ENCODE measurements at places on chromosomes 2 and 18. TPM values are rescaled to one million over a fixed set of nuclear protein-coding genes. Genes with fewer than 3 reads are reported as not detected.
A peak's percentile ranks its signal among the peaks of the same experiment; 100 is the strongest.

The CERS6 gene
- 1.6 TPM for polyA plus RNA-seq

The CRYGC gene
- not detected for polyA plus RNA-seq

The FAM168B gene
- 85.6 TPM for polyA plus RNA-seq

GRCh38 chr2:85710687-85711577, 16.8 kb downstream of the GNLY start:
- no peak for DNase-seq

The RBFA gene
- 26.1 TPM for polyA plus RNA-seq

The STPG4 gene
- polyA plus RNA-seq = 0.06 TPM

GRCh38 chr18:59605633-59606192, 91.5 kb downstream of the CCBE1 start:
- DNase-seq = no peak

The CFAP65 gene
- polyA plus RNA-seq = not detected

- no peak for DNase-seq
Observed at GRCh38 chr2:162103443-162104009, 29.5 kb upstream of the DPP4 start.

GRCh38 chr18:47120428-47120827, 29.9 kb downstream of the HDHD2 start:
- no peak for DNase-seq

DNA sequence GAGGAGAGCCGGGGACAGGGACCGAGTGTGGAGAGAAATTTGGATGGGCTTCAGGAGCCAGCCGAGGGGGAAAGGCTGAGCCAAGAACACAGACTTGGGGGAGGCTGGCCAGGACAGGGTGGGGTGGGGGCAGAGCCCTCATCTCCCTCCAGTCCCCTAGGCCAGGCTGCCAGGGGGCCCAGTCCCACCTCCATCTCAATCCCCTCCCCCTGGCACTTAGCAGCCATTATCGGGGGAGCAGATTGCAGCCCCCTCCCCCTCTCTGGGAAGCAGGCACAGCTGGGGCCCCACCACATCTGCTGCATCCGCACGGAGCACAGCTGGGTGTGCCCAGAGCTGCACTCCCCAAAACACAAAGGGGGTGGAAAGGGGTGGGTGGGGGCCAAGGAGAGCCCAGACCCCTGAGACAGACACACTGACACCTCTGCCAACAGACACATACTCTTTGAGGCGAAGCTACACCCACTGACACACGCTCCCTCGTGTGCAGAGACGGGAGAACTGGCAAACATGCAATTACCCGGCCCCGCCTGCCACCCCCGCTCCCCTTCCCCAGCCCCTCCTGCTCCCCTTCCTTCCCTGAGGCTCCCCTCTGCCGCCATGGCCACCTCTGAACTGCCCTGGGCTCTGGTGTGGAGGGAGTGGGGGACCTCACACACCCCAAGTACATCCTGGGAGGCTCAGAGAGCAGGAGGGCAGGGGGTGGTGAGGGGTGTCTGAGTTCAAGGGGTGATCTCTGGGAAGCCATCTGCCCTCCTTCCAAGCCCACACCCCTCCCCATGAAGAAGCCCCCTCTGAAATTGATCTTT, 5.1 kb upstream of the ASIC4 start:
- DNase-seq = no peak

DNA sequence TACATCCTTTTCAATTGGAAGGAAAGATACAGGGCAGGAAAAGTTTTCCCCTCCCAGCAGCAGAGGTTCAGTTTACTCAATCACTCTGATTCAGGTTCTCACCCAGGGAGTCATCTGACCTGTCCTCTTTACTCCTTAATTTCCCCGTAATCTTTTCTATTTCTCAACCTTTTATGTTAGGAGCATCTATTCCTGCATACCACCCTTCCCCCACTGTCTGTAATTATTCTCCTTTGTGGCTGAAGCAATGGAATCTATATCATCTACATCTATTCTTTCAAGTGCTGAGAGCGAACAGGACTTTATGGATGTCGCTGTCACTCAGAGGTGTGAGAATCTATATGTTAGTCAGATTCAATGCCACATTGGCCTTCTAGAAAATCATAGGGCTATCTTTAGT, 175.2 kb downstream of the NOL4 start:
- DNase-seq = no peak

DNA sequence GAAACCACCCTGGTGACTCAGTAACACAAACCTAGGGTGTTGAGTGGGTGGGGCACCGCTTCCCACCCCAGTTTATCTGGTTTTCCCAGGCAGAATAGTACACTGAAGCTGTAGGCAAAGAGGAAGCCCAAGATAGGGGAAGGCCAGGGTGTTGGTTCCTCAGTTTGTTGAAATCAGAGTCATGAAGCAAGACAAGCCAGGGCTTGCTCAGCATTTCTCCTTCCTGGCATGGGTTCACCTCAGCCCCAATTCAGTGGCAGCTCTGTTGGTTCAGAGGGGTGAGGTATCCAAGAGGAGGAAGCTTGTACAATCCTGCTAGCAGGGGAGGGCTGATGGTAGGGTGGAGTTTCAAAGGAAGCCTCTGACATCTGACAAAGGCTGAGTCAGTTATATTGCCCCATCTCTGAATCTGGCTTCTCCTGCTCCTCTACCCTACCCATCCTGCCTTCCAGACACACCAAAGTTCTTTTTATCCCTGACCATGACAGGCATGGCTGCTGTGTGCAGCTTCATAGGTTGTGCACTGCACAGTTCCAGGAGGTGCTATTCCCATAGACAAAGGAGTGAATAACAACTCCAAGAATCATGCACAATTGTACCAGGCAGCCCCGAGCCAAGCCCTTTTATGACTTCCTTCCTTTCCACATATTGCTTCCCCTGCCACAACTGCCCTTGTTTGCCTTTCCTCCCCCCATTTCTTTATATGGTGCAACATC, 24.9 kb upstream of the RAB10 start:
- DNase-seq = no peak

DNA sequence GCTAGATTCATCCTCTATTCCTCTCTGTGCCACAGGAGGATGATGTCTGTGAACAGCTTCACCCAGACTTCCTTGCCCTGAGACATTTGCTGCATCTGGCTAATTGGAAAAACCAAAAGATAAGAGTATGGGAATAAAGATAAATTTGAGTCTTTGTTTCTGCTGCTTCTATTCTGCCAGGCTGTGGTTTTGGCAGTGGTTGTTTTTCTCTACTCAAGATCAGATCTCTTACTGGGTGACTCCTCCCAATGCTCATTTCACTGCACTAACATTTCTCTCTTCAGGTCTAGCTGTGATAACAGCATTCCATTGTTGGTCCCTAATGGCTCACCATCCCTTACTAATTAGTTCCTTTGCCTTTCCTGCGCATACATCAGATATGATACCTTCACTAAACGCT, 89.5 kb downstream of the CALCRL start:
- DNase-seq = no peak

The FOSL2 gene
- polyA plus RNA-seq = 52.5 TPM

DNA sequence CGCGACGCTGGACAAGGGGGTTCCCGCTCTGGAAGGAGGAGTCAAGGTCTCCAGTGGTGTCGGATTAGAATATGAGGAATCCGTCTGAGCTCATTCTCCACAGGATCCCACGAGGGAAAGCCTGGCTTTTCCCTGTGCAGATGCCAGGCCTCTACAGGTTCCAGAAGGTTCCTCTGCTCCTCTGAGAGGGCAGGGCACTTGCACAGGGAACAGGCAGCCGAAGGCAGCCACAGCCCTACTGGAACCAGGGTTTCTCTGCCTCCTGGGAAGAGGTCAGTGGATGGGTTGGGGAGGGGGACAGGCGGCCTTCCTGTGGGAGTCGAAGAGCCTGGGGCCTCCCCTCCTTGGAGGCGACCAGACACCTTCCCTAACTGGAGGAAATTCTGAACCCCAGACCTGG, 1.7 kb upstream of the AQP12A start:
- no peak for DNase-seq

- no peak for DNase-seq
Observed at GRCh38 chr2:108587621-108588020, 53.4 kb downstream of the LIMS1 start.

DNA sequence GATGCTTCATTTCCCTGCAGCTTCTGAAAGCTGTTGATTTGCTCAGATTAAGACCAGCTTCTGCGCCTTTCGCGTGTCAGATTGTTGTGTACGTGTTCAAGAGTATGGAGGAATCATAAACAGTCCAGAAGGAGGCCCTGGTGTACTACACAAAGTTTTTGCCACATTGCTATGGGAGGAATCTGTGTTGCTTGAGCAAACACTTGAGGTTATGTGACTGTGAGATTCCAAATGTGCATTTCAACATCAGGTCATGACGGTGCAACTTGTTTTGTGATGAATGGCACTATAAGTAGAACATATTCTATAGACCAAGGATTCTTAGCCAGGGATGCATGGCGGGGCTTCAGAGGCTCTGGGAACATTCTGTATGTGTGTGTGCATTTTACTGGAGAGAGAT, 35.0 kb downstream of the SRSF7 start:
- DNase-seq = peak; percentile 26

- peak; percentile 18 for DNase-seq
Observed at GRCh38 chr2:181231886-181232621, 225.1 kb upstream of the ITGA4 start.

Measured in BJ (cell line).